Memory B cell (primary cell): ENCODE measurements at places on chromosomes 6 and 20.

GRCh38 chr6:41280381-41281057, 6.0 kb downstream of the TREM1 start:
- no peak for DNase-seq

DNA sequence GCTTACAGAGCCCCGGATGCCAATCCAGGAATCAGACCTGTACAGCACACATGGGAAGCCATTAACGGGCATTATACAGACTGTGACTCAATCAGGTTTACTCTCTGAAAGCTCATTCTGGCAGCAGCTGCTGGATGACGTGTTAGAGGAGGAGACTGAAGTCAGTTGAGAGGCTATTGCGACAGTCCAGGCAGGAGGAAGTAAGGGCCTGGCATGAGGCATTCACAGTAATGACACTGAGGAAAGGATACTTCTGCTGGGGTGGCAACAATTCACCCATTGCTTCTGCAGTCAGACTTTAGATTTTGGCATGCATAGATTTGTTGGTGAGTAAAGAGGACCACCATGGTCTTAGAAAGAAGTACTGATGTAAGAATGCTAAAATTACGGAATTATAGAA, 151.0 kb upstream of the HEY2 start:
- no peak for DNase-seq

GRCh38 chr20:32829311-32830005, 9.7 kb downstream of the MAPRE1 start:
- DNase-seq, result no peak

DNA sequence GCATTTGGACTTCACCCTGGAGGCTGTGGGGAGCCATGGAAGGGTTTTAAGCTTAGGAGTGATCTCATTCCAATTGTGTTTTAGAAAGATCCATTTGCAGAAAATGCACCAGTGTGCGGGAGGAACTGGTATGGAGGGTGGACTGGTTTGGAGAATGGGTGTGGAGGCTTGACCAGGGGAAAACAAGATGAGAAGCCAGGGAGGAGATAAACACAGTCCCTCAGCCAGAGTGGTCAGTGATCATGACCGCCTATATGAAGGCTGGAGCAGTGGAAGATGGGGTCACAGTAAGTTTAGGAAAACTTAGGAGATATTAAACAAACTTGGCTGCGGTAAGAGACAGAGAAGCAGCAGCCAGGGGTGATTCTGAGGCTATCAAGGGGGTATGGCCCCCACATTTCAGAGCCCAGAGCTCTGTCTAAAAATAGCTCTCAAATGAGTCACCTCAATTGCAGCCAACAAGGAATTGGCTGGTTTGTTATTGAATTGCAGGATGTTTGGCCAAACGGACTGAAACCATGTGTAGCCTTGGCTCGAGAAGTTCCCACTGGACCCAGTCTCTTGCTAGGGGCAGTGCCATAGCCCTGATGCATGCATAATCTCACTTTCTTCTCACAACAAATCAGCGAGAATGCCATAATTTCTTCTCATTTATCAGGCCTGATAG, 159.9 kb upstream of the TOP1 start:
- no peak for DNase-seq

GRCh38 chr6:137283940-137284810, 65.0 kb upstream of the IFNGR1 start:
- DNase-seq, result no peak

DNA sequence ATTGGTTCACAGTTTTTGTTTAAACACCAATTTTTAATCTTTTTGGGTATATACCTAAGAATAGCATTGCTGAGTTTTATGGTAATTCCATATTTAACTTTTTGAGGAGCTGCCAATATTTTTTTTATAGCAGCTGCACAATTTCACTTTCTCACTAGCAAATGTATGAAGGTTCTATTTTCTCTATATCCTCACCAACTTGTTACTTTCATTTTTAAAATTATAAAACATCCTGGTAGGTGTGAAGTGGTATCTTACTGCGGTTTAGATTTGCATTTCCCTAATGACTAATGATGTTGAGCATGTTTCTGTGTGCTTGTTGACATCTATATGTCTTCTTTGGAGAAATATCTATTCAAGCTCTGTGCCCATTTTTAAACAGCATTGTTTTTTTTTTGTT, 452.1 kb downstream of the GRIK2 start:
- DNase-seq, result no peak

DNA sequence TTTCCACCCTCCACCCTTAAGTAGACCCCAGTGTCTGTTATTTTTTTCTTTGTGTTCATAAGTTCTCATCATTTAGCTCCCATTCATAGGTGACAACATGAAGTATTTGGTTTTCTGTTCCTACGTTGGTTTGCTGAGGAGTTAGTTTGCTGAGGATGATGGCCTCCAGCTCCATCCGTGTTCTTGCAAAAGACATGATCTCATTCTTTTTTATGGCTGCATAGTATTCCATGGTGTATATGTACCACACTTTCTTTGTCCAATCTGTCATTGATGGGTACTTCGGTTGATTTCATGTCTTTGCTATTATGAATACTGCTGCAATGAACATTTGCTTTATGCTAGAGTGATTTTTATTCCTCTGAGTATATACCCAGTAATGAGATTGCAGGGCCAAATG, 301.2 kb downstream of the ADGRG6 start:
- DNase-seq, result no peak

GRCh38 chr6:144252259-144252658, 32.9 kb upstream of the UTRN start:
- no peak for DNase-seq

- no peak for DNase-seq
These were observed 2.8 kb upstream of the RBPJL start for GRCh38 chr20:45303586-45304463.

- DNase-seq, result no peak
These were observed 47.9 kb upstream of the ID4 start for GRCh38 chr6:19789100-19789803.

DNA sequence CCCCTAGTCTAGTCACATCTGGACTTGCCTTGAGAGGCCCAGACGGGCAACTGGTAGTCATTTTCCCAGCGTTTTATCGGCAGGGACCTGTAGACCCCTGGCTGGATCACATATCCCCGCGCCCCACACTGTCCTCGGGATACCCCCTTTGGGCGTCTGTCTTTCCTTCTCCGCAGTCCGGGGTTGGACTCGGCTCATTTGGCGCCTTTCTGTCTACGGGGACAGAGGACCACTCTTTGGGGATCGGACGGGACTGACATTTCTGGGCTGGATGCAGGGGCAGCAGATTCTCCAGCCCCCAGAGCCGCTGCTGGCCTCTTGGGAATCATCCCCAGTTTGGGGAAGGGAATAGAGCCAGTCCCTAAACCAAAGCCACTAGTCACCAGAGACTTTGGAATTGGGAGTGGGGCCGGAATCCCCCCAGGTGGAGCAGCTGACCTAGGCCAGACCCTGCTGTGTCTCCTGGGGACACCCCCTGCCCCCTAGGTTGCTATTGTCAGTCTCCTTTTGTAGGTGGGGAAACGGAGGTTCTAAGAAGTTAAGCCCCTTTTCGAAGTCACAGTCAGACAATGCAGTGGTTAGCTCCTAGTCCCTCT, 734 bp downstream of the FAM110A start:
- no peak for DNase-seq

GRCh38 chr6:29011276-29011734, 6.2 kb upstream of the ZNF311 start:
- DNase-seq, result no peak

DNA sequence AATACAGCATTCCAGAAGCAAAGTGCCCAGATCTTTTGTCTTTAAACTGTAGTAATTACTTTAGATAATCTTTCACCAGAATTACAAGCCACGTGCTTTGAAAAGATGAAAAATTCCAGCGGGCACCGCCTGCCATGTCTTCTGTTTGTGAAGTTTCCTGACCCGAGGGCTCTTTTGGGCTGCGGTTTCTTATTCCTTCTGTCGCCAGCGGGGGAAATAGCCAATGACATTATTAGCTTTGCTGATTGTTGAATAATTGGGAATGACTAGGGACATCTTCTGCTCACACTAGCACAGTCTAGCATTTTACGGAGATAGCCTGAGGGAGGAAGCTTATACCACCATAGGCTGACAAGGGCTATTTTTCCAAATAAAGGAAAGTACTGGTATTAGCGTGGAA, 124.7 kb downstream of the SAMD5 start:
- DNase-seq, result no peak

GRCh38 chr20:16942051-16942450, 193.9 kb downstream of the OTOR start:
- no peak for DNase-seq

DNA sequence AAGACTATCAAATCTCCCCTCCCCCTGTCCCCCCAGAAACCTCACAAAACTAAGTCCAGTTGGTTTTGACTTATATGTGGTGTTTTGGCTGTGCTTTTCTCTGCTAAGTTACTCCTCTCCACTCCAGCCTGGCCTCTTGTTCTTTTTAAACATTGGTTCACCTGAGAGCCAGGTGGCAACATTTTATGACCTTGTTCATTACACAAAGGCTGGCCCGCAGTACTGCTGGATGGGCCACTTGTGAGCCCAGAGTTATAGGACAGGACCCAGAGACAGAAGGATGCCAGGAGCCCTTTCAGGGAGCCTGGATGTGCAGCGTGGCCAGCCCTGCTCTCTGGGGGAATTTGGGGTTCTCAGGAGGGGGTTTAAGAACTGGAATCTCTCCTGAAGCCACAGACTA, 90.0 kb downstream of the RAMACL start:
- DNase-seq, result no peak

DNA sequence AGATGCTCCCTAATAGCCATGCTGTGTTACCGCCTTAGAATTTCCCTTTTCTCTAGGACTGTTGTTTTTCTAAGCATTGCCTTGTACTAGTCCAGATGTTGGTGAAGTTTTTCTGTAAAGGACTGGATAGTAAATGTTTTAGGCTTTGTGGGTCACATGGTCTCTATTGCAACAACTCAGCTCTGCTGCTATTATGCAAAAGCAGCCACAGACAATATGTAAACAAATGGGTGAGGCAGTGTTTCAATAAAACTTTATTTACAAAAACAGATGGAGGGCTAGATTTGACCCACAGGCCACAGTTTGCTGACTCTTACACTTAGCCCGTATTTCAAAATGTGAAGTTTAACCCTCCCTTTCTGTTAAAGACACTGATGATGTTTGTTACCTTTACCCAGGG, 207.6 kb upstream of the MYLIP start:
- DNase-seq, result no peak
